ENCODE measurements at places on chromosomes 16 and 17. TPM values are rescaled to one million over a fixed set of nuclear protein-coding genes. Genes with fewer than 3 reads are reported as not detected.

TNFSF13 gene
- polyA plus RNA-seq, result 18.2 TPM

- no peak for DNase-seq
Observed at GRCh38 chr16:65229191-65229662, 107.4 kb upstream of the CDH11 start.

DNA sequence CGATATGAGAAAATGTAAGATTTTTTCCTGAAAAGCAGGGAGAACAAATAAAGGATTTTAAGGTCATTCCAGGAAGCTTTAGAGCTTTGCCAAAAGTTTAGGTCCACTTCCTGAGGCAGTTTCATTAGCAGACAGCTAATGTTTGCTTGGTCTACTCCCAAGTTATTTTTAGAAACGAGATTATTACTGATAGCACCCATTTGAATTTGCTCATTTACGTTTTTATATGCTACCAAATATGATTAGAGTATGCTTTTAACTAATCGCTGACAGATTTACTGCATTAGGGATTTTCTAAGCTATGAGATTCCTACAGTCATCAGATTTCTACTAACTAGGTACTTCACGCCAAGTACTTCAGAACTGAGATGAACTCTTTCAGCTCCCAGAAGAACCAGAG lies 98.1 kb downstream of the WNT3 start:
- no peak for DNase-seq

DNA sequence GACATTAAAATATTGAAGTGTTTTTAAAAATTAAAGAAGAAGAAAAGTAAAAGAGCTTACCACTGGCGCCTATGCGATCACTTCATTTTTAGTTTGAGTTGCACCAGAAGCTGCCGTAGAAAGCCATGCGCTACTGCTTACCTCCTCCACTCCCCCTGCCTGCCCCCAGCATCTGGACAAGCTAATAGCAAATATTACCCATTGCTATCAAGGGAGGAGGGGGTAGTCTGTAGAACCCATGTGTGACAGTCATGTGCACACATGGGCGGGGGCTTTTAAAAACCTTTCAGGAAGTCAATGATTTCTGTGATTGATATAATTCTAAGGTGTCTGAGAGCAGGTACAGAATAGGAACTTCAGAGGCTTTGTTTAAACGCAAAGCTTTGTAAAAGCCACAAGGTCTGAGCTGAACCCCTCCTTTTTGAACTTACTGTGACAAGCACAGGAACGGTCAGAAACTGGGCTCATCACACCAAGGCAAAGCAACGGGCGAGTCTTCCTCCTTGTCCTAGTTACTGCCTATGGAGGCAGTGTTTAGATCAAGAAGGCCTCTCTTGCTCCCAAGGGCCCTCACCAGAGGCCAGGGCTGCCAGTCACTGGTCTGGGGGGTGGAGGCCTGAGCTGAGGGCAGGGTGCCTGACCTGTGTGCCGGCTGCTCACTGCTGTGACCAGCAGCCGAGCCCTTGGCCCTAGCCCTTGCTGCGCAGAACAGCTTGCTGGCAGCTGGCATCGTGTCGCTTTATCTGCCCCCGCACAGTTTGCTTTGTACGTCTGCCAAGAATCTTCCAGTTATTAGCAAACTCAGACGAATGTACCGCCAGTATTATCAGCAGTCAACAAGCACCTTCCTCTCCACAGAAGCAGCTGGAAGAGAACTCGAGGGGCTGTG lies 15.0 kb downstream of the GINS2 start:
- DNase-seq, result no peak

GRCh38 chr17:74379495-74380085 lies 12.3 kb downstream of the GPR142 start:
- peak; percentile 88 for DNase-seq

DNA sequence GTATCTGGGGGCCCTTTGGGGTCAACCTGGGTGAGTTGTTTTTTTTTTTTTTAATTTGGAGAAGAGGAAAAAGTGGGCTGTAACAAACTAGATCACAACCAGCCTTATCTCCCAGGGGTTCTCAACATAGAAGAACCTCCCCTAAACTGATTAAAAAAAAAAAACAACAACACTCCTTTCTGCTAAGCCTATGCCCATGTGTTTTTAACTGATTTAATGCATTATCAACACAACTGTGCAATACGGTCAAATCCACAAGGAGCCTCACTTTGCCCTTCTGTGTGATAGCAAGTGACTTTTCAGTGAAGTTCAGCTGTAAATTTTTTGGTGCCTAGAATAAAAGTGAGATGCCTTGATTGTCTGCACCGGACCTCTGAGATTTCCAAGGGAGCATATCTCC lies 646 bp downstream of the MYH11 start:
- no peak for DNase-seq

DNA sequence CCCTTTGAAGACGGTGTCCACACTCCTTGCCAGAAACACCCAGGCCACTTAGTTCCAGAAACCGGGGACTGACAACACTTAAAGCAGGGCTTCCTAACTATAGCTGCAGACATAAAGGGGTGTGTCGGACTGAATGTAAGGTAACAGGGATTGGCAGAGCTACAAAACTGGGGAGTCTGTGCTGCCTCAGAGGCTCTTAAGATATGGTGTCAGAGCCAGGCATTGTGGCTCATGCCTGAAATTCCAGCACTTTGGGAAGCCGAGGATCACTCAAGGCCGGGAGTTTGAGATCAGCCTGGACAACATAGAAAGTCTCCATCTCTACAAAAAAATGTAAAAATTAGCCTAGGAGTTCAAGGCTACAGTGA lies 14.2 kb upstream of the NLRC3 start:
- DNase-seq, result no peak

CDK10 gene
- polyA plus RNA-seq, result 147 TPM

KRT24 gene
- not detected for polyA plus RNA-seq

KCNJ18 gene
- polyA plus RNA-seq, result not detected

DNA sequence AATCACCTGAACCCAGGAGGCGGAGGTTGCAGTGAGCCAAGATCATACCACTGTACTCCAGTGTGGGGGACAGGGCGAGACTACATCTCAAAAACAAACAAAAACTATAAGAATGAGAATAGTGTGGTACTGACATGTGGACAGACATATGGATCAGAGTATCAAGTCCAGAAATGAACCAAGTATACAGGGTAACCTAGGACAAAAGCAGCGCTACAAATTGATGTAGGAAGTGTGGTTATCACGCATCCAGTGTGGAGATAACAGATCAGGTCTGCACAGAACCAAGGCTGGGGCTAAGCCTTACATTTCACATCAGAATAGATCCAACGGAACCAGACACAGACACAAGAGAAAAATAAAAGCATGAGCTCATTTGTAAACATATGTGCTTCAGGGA lies 23.0 kb upstream of the C16orf95 start:
- DNase-seq, result no peak

TMEM235 gene
- polyA plus RNA-seq, result not detected

DNA sequence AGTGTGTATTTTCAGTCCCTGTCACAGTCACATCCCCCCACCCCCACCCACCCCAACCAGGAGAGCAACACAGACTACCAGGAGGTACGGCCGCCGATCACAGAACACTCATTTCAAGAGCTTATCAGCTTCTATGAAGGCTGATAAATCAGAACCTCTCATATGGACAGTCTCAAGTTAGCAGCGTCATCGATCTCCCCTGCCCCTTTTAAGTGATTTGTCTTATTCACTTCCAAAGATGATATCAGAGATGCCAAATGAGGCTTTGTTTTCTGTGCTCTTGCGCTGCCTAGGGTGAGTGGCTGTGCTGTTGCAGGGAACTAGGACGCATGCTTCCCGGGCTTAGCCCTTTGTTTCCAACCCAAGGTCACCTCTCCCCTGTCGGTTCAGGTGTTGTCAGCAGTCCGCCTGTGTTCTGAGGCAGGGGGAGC lies 26.8 kb upstream of the PMFBP1 start:
- no peak for DNase-seq
